ENCODE measurements at places on chromosomes 1 and 21.

DNA sequence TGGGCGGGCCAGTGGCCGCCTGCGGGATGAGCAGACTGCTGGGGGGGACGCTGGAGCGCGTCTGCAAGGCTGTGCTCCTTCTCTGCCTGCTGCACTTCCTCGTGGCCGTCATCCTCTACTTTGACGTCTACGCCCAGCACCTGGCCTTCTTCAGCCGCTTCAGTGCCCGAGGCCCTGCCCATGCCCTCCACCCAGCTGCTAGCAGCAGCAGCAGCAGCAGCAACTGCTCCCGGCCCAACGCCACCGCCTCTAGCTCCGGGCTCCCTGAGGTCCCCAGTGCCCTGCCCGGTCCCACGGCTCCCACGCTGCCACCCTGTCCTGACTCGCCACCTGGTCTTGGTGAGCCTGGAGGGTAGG, 2.1 kb downstream of the B4GALT2 start:
- DNase-seq: no peak

DNA sequence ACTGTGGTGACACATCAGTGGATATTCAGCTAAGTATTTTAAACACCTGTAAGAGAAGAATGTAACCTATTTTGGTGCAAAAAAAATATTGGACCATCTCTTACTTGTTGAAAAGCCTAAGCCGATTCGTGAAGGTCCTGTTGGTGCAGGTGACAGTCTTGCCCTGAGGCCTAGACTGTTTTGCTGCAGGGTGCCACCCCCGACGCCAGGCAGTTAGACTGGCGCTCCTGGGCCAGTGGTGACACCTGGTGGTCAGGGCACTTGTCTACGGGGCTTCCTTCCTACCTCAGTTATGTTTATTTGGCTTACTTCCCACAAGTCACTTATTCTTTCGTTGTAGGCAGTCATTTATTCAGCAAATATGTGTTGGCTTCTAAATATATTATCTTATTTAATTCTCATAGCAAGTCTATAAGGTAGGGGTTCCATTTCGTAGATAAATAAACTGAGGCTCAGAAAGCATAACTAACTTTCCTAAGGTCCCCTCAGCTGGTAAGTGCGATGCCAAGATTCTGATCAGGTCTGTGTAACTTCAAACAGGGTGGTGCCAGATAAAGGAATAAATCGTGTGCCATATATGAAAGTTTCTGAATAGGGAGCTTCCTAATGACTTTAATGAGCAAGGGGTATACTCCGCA, 1.9 kb downstream of the EEIG2 start:
- DNase-seq: peak; percentile 89

GRCh38 chr1:34831721-34832246, 27.8 kb downstream of the SMIM12 start:
- DNase-seq: no peak

GRCh38 chr1:168467452-168467851, 76.3 kb downstream of the XCL2 start:
- DNase-seq: no peak

GRCh38 chr21:33021667-33022066, 4.1 kb upstream of the OLIG2 start:
- DNase-seq: no peak

DNA sequence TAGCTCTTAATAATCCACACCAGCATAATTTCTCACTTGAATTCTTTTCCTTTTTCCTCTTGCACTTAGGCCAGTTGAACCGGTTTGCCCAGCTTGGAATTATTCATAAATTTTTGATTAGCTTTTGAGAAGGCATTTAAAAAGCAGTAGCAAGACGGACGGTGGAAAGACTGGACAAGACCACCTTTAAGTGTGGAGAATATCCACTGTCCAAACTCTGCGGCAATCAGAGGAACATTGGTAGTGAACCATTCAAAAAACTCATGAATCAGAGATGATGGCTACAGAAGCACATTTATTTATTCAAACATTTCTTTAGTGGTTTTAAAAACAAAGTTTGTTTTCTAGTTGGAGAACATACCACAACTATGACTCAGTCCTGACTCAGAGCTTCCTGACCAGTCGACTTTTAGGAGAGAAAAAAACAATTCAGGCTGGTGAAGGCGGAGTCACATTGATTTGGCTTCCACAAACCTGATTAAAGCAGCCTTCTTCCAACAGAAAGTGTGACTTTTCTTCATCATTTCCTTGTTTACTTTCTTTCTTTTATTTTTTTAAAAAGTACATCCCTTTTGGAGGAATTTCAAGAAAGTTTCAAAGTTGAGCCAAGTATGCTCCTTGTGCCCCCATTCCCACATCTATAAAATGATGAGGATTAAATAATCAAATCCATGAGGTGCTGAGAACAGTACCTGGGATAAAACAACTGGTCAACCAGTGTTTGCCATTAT, 128.8 kb downstream of the ADSS2 start:
- DNase-seq: peak; percentile 83

GRCh38 chr1:209642816-209643215, 9.4 kb downstream of the LAMB3 start:
- DNase-seq: no peak

All from OCI-M1 (cell line).